ENCODE measurements at places on chromosomes 12 and 14. TPM values are rescaled to one million over a fixed set of nuclear protein-coding genes. Genes with fewer than 3 reads are reported as not detected.
A peak's percentile ranks its signal among the peaks of the same experiment; 100 is the strongest.

DNA sequence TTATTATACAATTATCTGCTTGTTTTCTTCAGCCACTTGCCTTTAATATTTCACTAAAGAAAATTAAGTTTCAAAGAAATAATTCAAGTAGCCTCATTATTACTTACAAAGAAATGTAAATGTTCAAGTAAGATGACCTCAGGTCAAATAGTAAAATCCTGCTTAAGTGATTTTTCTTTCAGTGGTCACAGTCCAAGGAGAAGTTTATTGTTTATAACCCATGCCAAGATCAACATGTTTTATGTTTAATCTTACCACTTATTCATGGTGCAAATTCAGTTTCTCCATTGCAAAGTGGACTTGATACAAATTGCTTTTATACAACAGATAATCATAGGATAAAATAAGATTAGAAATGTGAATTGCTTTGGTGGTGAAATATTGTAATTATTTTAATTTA is 370.2 kb upstream of the FLRT2 start:
- no peak for DNase-seq

DNA sequence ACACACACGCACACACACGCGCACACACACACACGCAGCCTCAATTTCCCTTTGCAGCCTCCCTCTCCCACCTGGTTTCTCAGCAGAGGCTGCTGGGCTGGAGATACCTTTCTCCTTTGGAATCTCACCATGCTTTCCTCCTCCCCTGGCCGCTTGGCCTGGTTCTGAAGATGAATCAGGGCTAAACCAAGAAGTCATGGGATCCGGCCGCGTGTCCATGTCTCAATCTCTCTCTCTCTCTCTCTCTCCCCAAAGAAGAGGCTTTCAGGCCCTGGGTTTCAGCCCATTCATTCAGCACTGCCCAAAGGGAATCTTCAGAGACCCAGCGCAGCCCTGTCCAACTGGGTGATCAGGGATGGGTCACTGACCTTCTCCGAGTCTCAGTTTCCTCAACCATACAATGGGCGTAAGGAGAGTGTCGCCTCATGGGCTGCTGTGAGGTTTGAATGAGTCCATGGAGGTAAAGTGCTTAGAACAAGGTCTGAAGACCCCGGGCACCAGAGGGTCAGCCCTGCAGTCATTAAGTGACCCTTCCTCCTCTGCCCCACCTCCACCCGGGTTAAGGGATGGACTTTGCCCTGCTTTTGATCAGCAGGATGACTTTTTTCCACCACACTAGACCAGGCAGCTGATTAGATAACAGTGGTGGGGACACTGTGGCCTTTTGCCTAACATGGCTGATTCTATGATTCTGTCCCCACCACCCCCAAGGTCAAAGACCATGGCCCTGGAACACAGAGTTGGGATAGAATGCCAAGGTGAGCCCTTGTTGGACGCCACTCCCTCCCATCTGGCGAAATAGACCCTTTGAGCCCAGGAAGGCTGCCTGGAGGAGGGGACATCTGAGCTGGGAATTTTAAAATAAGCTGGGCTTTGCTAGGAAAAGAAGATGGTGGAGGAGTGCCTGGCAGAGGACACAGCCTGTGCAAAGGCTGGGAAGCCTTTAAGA is 42.1 kb downstream of the SCARB1 start:
- DNase-seq, result no peak

DNA sequence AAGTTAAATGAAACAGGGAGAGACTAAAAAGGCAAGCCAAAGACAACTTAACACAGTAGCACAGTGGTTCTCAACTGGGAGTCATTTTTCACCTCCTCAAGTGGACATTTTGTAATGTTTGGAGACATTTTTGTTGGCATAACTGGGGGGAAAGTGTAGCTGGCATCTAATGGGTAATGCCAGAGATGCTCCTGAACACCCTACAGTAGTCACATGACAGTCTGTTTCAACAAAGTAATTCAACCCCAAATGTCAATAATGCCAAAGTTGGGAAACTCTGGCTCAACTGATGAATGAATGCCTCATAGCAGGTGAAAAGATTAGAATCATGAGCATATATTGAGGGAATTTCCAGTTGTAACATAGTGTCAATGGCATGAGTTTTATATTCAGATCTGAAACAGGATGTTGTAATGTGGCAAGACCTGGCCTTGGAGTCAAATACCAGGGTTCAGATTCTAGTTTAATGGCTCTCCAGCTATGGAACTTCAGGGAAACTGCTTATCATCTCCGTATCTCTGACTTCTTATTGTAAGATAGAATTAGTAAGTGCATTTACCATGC is 2.4 kb upstream of the OR4K5 start:
- no peak for DNase-seq

GRCh38 chr12:32541754-32542374 is 137.2 kb upstream of the DNM1L start:
- DNase-seq, result no peak

DNA sequence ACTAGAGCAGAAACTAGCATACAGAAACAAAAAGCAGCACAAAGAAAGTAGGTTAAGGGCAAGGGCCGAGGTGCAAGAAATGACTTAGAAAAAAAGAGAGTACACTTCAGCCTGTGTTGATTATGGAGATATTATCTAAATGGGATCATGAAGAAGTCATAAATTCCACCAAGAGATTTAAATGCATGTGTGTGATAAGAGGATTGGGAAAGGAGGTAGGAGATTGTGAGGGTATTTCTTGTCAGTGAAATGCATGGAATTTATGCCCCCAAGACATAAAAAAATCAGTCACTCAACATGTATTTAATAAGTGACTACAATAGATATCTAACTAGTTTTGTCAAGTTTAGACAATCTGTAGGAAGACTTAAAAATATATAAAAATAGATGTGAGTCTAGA is 976.2 kb upstream of the LRFN5 start:
- no peak for DNase-seq

DNA sequence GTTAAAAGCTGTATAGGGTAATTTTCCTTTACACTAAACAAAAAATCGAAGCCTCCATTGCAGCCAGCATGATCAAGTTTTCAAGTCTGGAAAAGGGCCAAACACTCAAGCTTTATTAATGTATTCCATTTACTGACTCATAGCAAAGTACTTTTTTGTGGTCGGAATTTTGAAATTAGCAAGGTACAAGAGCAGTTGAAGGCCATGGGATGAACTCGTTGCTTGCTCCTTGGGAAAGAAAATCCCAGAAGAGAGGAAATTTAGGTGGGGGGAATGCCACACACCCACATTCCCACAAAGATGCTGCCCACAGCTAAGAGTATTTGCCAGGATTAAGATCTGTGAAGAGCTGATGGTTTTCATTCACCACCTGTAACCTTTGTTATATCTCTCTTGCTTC is 333.7 kb downstream of the EGLN3 start:
- no peak for DNase-seq

GRCh38 chr12:110345176-110345661 is 58.3 kb downstream of the ANAPC7 start:
- no peak for DNase-seq

DNA sequence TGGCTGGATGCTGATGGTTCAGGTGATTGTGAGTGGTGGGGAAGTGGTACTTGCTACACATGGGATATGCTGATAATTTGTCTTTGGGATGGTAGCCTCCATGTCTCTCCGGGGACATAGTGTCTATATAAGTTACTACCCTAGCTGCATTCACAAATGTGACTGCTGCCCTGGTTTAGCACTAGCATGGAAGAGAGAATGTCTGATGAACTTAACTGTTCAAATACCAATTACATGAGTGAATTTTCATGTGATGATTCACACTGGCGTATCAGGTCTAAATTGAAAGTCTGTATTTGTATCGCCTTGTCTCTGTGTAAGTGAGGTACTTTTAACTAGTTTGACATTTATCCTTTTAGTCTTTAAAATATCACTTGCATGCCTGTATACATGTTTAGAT is 34.4 kb downstream of the ATF7IP start:
- no peak for DNase-seq

DNA sequence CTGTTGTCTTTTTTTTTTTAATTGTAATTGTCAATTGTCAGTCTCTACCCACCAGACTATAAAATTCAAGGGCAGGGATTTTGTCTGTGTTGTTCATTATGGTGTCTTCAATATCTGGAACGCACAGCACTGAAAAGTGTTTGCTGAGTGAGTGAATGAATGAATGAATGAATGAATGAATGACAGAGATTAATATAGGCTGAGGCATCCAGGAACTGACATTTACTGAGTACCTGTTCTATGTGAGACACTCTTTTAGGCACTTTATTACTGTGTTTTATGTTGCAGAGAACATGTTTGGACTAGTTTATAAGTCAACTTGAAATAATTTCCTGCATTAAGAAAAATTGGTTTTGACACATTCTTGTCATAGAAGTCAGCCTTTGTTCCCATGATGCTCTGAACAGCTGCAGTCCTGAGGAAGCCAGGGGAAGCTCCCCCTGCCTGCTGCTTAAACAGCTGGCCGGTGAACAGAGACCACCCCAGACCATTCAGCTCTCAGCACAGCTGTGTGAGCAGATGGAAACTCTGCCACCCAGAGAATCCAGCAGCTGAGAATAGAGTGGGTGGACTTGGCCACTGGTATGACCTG is 160.7 kb upstream of the CCND2 start:
- no peak for DNase-seq

- DNase-seq, result no peak
These were observed 74.5 kb downstream of the FERMT2 start for GRCh38 chr14:52876311-52876710.

DNA sequence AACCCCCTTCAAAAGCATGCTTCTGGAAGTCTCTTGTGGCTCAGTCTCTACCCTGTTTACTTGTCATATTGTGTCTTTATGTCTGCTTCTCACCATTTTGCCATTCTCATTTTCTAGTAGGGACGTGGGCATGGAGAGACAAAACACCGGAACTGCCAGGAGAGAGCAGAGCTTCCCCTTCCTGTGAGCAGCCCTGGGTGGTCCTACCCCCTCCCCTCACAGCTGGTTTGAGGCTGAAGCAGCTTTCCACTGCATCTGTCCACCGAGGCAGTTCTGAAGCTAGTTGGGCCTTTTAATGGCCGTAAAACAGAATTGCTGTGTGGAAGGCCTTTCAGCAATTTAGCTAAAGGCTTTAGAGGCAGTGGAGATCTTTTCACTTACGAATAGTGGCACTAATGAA is 77.0 kb downstream of the PELI2 start:
- DNase-seq, result no peak

- DNase-seq, result peak; percentile 39
These were observed 55.0 kb downstream of the PHETA1 start for GRCh38 chr12:111313833-111314259.

GRCh38 chr12:42568952-42569915 is 20.3 kb downstream of the PRICKLE1 start:
- DNase-seq, result no peak

GRCh38 chr14:72583316-72584272 is 310.3 kb downstream of the DPF3 start:
- no peak for DNase-seq

GRCh38 chr12:50218386-50218785 is 51.2 kb upstream of the CERS5 start:
- DNase-seq, result no peak

GRCh38 chr14:65476273-65476941 is 63.9 kb downstream of the FUT8 start:
- DNase-seq, result no peak

DNA sequence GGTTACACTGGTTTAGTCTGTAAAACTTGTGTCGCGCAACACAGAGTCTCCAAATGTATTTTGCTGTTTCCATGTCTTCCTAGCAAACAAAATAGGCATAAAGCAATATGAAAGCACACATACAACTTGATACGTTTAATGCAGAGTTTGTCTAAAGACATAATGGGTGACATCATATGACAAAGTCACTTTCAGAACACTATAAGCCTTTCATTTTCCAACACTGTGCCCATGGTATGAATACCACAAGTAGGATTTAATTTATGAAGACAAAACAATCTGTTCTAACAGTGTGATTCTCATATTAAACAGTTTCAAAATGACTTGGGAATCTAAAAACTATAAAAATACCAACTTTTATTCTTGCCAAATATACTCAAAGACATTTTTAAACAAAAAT is 58.4 kb downstream of the PTPN21 start:
- DNase-seq, result no peak

GRCh38 chr12:49019443-49020324 is 1.1 kb upstream of the PRKAG1 start:
- DNase-seq, result no peak

DNA sequence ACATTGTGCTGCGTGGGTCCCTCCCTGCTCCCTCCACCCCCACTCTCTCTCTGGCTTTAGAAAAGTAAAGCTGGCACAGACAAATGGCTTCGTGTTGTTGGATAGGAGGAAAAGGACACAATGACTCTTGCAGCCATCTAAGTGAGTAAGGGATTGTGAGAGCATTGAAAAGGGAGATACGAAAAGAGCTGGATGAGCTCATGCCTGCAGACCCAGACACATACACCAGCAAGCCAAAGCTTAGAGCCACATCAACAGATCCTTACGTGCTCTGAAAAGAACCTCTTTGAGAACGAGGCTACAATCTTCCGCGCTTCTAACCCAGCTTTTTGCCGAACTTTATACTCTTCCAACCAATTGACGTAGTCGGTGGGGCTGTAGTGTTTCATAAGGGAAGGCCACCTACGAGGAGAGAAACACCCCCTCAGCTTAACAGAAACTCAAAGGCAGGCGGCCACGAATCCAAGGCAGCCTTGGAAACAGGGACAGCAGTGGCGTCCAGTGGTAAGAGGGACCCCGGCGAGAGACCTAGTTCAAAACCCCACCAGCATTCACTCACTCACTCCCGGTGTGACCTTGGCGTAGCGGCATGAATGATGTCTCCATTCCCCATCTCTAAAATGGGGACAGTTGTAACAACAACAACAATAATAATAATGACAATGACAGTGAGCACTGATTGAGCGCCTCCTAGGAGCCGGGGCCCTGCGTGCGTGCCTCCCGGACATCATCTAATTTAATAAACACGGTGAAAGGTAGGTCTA is 1.1 kb downstream of the FBXO21 start:
- peak; percentile 22 for DNase-seq

GRCh38 chr12:64044191-64044590 is 177.9 kb downstream of the KICS2 start:
- DNase-seq, result no peak

Gene TMEM253
- polyA plus RNA-seq, result 0.27 TPM

Gene NFATC4
- polyA plus RNA-seq, result 62.1 TPM

Gene KRT75
- polyA plus RNA-seq, result not detected

Gene TAS2R31
- polyA plus RNA-seq, result 2.0 TPM
